Left lung (tissue), 14 donors: ENCODE measurements at places on chromosomes 2 and 18. TPM values are rescaled to one million over a fixed set of nuclear protein-coding genes. Genes with fewer than 3 reads are reported as not detected.

The C2orf80 gene
- polyA plus RNA-seq: not detected

The POTEC gene
- polyA plus RNA-seq: 0.04 TPM

GRCh38 chr2:119775102-119775501 is 15.4 kb downstream of the PTPN4 start:
- no peak for DNase-seq

GRCh38 chr2:108388045-108388444 is 10.3 kb downstream of the SULT1C4 start:
- DNase-seq: no peak

GRCh38 chr2:178404368-178404767 is 46.6 kb downstream of the PRKRA start:
- DNase-seq: no peak

- no peak for DNase-seq
Measured at GRCh38 chr18:49669403-49669802, 107.5 kb downstream of the LIPG start.

The GREB1 gene
- polyA plus RNA-seq: 15.2 TPM

DNA sequence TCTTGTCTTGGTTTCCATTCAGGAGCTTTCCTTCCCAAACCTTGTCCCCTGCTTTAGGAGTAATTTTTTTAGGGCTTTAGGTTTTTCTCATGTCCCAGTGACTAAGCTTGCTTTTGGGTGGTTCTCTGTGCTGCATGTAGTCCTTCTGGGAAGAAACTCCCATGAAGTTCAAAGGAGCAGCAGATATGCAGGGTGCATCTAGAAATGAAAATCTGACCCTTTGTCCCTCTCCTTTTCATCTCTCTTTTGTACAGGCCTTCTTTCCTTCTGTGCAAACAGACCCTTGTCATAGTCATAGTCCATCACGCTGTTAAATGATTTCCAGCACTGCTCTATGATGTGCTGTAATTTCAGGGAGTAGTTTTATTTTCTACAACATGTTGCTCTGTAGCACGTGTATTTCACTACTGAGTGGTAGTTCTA is 20.4 kb downstream of the FMNL2 start:
- DNase-seq: no peak

The CD28 gene
- polyA plus RNA-seq: 2.5 TPM

DNA sequence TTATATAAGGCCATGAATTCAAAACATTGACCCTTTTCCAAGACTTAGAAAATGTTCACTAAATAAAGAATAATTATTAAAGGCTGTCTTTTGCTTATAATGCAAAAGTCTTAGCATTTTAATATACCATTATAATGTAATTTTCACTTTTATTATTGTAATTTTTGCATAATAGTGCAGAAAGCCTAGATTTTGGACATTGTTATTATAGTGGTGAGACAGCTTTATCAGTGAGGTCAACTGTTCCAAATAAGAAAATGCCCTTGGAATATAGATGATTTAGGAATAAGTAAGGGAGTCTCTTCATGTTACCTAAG is 56.6 kb downstream of the ATIC start:
- DNase-seq: no peak

The DQX1 gene
- 0.54 TPM for polyA plus RNA-seq

The TMEFF2 gene
- polyA plus RNA-seq: 0.58 TPM

DNA sequence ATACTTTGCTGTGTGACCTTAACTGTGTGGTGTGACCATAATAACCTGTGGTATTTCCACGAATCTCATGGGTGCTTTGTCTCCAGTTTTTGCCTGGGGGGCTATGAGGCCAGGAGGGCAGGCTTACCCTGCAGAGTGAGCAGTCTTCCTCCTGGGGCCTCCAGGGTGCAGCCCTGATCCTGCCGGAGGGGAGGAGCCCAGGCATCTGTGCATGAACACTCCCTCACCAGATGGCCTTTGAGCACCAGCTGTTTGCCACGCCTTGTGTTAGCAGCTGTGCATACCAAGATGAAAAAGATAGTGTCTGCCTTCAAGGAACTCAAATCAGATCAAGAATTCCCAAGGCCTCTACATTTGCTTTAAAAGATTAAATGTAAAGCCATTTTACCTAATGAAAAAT is 75.0 kb upstream of the RBM44 start:
- no peak for DNase-seq

The ILKAP gene
- 43.2 TPM for polyA plus RNA-seq

The IL1F10 gene
- polyA plus RNA-seq: not detected

DNA sequence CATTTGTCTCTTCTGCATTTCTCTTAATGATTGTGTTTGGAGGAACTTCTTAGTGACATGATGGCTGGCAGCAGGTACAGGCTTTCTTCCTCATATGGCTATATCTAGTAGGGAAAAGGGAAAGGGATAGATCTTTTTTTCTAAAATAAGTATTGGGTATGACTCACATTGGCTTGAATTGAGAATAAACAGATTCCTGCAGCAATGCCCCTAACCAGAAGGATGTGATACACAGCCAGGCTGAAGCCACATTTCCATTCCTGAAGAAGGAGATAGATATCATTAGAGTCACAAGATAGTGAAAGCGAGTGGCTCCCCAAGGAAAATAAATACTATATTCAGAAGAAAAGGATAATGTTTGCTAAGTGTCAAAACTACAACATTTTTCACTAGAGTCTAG is 61.1 kb downstream of the VWC2L start:
- DNase-seq: no peak

The SERPINB3 gene
- polyA plus RNA-seq: not detected

- DNase-seq: no peak
Measured at GRCh38 chr2:150916467-150917396, 344.9 kb downstream of the RBM43 start.

DNA sequence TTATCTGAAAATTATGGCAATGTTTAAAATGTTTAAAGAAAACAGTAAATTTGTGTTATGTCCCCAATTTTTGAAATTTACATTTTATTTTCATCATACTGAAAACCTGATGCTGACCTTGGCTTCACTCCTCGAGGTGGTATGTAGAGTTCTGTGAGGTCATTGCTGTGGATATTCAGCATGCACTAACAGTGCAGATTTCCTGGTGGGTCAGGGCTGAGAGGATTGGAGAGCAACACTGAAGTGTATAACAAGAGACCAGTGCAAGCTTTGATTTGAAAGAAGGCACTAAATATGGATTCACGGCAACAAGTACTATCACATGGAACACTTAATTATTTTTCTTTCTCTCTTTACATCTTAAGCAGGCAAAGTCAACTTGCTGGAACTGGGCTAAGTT is 134.1 kb downstream of the SLC8A1 start:
- DNase-seq: no peak

The OR6B3 gene
- polyA plus RNA-seq: not detected

The PMAIP1 gene
- 2.7 TPM for polyA plus RNA-seq

DNA sequence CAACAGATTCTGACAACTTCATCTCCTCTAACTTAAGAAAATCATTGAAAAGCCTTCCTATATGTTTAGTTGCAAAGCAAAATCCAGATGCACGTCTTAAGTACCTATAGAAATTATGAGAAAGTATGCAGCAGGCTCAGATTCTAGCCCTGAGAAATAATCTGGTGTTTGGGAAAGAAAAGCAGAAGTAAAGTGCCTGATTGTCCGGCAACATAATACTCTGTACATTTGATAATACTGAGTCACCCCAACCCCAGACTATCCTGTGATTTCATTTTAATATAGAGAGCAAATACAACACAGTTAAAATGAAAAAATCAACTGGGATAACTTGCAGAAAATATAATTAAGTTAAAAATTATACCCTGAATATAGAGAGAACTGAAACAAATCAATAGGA is 13.5 kb downstream of the RFX8 start:
- no peak for DNase-seq

GRCh38 chr18:28767727-28768211 is 590.8 kb upstream of the CDH2 start:
- DNase-seq: no peak

The AKAIN1 gene
- polyA plus RNA-seq: not detected

GRCh38 chr18:12377556-12378197 is 650 bp upstream of the AFG3L2 start:
- no peak for DNase-seq

- no peak for DNase-seq
Measured at GRCh38 chr2:236166796-236167296, 1.3 kb downstream of the GBX2 start.

The VWC2L gene
- polyA plus RNA-seq: 0.06 TPM

The MRPL19 gene
- polyA plus RNA-seq: 53.1 TPM

DNA sequence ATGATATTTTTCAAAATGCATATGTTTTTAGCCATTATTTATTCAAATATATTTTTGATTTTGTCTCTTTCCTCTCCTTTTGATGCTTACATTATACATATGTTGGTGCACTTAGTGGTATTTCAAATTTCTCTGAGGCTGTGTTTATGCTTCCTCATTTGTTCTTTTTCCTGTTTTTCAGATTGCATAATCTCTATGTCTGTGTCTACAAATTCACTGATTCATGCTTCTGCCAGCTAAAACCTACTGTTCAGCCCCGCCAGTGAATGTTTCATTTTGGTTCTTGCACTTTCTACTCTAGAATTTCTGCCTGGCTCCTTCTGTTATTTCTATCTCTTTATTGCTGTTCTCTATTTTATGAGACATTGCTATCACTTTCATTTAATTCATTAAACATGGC is 951.7 kb upstream of the CNTNAP5 start:
- no peak for DNase-seq

The PFN4 gene
- polyA plus RNA-seq: 3.3 TPM

The GPD2 gene
- polyA plus RNA-seq: 26.2 TPM

The HOXD13 gene
- polyA plus RNA-seq: not detected

GRCh38 chr2:109497463-109497862 is 116.3 kb downstream of the SEPTIN10 start:
- no peak for DNase-seq

GRCh38 chr2:54191361-54192135 is 64.5 kb downstream of the TSPYL6 start:
- DNase-seq: no peak

- DNase-seq: no peak
Measured at GRCh38 chr18:57087644-57088376, 59.1 kb upstream of the BOD1L2 start.

DNA sequence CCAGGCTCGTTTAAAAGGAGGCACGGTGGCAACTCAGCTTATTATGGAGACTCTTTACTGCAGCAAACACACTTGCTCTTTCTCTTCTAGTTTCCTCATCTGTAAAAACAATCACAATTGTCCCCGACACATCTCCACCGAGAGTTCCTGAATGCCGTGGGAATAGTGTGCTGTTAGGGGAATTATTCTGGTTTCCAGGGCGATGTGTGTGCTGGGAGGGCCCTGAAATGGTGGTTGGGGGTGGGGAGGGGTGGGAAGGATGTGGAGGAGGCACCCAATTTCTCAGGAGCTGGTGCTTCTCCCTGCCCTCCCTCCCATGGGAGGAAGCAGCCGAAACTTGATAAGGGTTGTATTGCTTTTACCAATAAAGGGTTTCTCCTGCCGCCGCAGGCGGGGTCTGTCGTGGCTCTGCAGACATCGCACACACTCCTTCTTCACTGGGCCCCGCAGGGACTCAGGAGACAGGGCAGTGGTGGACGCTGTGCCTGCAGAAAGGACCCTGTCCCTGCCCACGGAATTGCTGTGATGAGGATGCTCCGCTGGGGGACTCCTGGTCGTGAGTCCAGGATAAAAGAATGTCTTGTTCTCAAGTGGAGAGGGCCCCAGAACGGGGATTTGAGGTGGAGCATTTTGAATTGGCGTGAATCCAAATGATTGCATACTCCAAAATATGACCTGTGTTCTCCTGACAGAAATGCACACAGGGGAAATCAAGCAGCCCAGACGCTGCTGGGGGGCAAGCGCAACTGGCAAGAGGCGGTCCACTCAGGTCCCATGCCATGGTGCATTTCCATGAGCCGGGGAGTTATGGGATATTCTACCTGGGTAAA is 119.2 kb downstream of the ACKR3 start:
- DNase-seq: no peak

DNA sequence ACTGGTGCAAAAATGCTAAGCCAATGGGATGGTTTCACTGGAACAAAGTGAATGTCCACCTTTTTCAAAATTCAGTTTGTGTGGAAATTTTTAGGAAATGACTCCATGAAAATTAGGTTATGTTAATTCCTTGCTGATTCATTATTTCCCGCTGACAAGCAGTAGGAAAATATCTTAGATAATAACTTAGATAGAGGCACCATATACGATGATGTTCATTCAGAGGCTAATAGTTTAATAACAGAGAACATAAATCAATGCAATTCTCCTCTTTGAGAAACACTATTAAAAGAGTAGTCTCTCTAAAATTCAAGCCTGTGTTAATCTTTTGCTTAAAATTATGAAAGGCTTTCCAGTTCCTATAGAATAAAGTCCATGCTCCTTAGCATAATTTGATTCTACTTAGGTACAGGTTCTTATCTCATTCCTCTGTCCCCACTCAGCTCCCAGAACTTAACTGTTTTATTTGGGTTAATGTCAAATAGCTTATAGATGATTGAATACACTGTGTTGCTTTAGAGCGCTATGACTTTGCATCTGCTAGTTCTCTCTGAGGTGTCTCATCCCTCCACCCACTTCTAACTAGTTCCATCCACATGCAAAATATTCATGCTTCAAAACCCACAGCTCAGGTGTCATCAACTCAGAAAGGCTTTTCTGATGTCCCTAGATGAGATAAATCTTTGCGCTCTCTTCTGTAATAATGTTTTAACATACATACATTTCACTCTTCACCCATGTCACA is 503.6 kb downstream of the ERBB4 start:
- no peak for DNase-seq

GRCh38 chr2:187206471-187206870 is 241.6 kb downstream of the CALCRL start:
- no peak for DNase-seq

The GKN1 gene
- not detected for polyA plus RNA-seq

- no peak for DNase-seq
Measured at GRCh38 chr2:191479680-191480023, 198.3 kb upstream of the NABP1 start.

DNA sequence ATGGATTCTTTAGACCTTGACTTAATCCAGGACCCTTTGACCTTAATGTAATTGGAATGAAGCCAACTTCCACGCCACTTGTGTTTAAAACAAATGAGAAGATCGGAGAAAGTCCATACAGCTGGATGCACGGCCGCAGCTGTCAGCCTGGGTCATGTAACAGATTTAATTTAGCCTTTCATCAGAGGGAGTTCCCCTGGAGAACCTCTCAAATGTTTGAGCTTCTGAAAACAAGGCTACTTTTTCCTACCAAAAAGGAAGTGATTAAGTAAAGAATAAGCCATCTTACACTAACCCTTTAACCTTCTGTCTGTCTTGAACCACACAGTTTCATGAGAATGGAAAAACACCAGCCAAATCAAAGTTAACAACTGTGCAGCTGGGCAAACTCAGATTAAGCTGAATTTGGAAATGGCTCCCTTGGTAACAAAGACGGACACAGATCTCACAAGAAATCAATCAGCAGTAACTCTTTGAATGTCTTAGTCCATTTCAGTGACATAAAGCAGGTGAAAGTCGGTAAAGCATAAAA is 103.6 kb downstream of the DOCK10 start:
- no peak for DNase-seq

DNA sequence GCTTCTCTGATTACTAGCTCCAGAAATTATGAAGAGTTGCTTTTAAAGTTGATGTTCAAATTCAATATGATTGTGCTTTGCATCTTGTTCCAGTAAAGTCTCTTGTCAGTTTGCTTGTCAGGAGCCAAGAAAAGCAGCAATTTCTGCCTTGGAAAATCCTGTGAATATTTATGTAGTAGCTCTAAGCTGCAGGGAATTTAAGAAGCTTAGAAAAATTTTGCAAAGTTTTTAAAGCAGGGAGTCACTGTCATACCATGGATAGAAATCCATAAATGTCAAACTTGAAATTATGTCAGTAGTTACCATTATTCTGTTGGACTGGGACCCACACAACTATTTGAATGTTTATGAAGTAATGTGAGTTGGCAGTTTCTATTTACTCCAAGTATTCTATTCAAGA is 169.3 kb downstream of the TMEM200C start:
- no peak for DNase-seq
